Neural progenitor cell (in vitro differentiated cells): ENCODE measurements at places on chromosomes 12 and 14. TPM values are rescaled to one million over a fixed set of nuclear protein-coding genes. Genes with fewer than 3 reads are reported as not detected.

DNA sequence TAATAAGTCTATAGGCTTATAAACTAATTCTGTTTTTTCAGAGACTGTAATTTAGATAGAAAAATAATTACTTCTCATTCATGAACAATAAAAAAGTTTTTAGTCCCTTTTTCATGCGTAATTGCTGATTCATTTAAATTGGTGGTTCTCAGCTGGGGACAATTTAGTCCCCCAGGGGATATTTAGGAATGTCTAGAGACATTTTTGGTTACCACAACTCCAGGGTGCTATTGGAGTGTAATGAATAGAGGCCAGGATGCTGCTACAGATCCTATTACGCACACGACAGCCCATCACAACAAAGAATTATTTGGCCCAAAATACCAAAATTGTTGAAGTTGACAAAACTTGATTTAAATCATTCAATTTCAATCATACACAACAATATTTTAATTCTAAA lies 22.8 kb upstream of the VCPKMT start:
- no peaks in the 10 kb centered on the region for H3K27me3 ChIP-seq
- no peaks in the 10 kb centered on the region for H3K36me3 ChIP-seq
- no peak overlapping the region for H3K4me3 ChIP-seq
- H3K27ac ChIP-seq, result no peak overlapping the region
- peaks cover 5% of the 10 kb centered on the region for H3K4me1 ChIP-seq

- H3K36me3 ChIP-seq, result no peaks in the 10 kb centered on the region
- no peak for DNase-seq
Measured at GRCh38 chr14:53209370-53209769, 56.2 kb upstream of the DDHD1 start.

The AICDA gene
- not detected in 2 replicates for total RNA-seq

GRCh38 chr12:121614872-121615467 lies 11.4 kb upstream of the ORAI1 start:
- no peaks in the 10 kb centered on the region for H3K27me3 ChIP-seq
- DNase-seq, result no peak
- no peak overlapping the region for H3K4me3 ChIP-seq

- H3K4me3 ChIP-seq, result peak overlapping the region; percentile 57
- peaks cover 49% of the 10 kb centered on the region for H3K27me3 ChIP-seq
- H3K27ac ChIP-seq, result no peak overlapping the region
- DNase-seq, result no peak
Measured at GRCh38 chr12:20367583-20368113, 689 bp upstream of the PDE3A start.

The GPHN gene
- 14.0 and 42.9 TPM in 2 replicates for total RNA-seq

The UBC gene
- total RNA-seq, result 857 and 897 TPM in 2 replicates

The LEMD3 gene
- total RNA-seq, result 8.9 and 11.5 TPM in 2 replicates

The LUM gene
- total RNA-seq, result 0.19 TPM in 1 of 2 replicates, not detected in the other

DNA sequence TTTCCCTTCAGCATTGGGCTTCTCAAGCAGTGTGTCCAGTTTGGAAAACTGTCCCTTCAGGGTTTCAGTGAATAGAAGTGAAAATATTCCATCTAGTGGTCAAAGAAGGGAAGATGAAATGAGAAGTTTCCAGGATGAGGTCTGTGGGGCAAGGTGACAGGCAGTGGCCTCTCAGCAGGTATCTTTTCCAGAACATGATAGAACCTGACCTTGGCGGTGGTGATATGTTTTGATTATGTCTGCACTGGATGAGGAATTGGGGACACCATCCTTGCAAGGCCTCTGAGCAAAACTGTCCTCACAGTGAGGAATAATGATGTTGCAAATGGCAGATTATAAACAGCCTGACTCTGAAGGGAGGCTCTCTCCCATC lies 4.7 kb downstream of the GPX2 start:
- no peak overlapping the region for H3K27ac ChIP-seq
- no peak overlapping the region for H3K4me3 ChIP-seq
- H3K27me3 ChIP-seq, result no peaks in the 10 kb centered on the region
- H3K36me3 ChIP-seq, result peaks cover 9% of the 10 kb centered on the region
- no peak for DNase-seq

GRCh38 chr14:75522983-75523318 lies 682 bp downstream of the BATF start:
- H3K36me3 ChIP-seq, result no peaks in the 10 kb centered on the region
- no peak for DNase-seq
- no peak overlapping the region for H3K27ac ChIP-seq

DNA sequence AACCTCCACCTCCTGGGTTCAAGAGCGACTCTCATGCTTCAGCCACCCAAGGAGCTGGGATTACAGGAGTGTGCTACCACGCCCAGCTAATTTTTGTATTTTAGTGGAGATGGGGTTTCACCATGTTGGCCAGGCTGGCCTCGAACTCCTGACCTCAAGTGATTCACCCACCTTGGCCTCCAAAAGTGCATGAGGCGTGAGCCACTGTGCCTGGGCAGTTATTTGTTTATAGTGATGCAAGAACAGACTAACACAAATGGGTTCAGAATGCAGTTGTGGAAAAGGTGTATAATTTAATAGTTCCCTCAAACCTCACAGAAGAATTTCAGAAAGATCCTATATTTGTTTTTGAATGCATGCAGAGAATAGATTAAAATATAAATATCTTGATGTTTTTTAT lies 447.1 kb downstream of the ZFP36L1 start:
- no peaks in the 10 kb centered on the region for H3K36me3 ChIP-seq
- no peak overlapping the region for H3K27ac ChIP-seq
- H3K4me1 ChIP-seq, result peaks cover 13% of the 10 kb centered on the region

- peaks cover 7% of the 10 kb centered on the region for H3K27me3 ChIP-seq
- no peak for DNase-seq
- no peak overlapping the region for H3K4me3 ChIP-seq
Measured at GRCh38 chr12:84463741-84464495, 448.7 kb downstream of the SLC6A15 start.

GRCh38 chr14:44404036-44404435 lies 103.0 kb downstream of the FSCB start:
- no peaks in the 10 kb centered on the region for H3K4me1 ChIP-seq
- H3K27ac ChIP-seq, result no peak overlapping the region
- DNase-seq, result no peak
